ENCODE measurements at places on chromosomes 5 and 9.

GRCh38 chr9:91331849-91332248 lies 29.9 kb downstream of the AUH start:
- DNase-seq: no peak

DNA sequence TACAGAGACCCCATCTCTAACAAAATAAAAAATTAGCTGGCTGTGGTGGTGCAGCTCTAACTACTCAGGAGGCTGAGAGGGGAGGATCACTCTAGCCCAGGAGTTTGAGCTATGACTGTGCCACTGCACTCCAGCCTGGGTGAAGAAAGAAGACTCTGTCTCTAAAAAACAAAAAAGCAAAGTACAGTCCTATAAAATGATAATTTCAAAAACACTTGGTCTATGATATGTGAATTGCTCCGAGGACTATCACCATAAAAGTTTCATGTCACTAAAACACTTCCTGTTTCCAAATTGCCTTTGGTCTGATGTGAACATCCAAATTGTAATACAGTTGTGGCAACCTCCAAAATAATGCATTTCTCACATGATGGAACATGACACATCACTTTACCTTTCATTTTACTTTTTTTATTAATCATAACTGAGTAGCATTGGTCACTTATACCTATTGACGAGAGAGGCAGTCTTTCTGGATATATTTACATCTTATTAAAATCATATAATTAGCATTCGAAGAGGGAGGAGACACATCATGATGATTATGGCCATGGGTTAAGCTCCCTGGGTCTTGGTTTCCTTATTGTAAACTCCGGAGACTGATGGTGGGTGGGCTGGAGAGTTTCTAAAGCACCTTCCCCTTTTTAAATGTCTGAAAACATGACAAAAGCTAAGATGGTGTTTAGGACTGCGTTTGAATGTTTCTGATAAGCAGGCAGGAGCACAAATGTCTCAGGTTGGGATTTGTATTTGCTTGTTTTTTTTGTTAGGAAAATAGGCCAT lies 25.8 kb upstream of the CD180 start:
- no peak for DNase-seq

DNA sequence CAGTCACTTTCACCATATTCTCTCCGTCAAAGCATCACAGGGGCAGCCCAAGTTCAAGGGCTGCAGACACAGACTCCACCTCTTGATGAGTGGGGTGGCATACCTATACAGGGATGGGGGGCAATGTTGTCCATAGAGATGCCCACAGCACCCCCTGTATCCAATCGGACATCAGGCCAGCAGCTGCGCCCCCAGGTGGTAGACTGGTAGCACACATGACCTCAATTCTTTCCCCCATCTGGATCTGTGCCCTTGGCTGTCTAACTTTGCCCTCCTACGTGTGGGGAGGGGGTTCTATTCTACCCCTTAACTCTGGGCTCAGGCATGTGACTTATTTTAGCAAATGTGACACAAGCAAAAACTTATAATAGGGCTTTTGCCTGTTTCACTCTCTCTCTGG lies 84.0 kb upstream of the SLC25A48 start:
- DNase-seq: no peak

GRCh38 chr9:92648474-92648971 lies 21.4 kb downstream of the IPPK start:
- DNase-seq: no peak

GRCh38 chr5:117681431-117682254 lies 1107.0 kb upstream of the SEMA6A start:
- no peak for DNase-seq

DNA sequence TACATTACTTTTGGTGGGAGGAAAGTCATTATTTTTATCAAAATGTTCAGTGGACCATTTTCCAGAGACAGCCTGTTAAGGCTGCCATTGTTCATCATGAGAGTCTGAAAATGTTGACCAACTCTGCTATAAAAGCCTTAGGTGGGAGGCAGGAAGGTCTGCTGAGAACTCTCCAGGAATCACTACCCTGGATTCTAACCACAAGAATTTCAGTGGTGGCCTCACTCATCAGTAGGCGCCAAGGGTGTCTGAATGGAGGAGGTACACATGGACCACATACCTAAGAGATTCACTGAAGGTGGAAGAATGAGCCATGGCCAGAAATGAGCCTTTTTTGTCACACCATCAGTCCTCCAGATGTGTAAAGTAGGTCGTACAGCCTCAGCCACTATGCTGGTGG lies 21.0 kb upstream of the TLX3 start:
- no peak for DNase-seq

DNA sequence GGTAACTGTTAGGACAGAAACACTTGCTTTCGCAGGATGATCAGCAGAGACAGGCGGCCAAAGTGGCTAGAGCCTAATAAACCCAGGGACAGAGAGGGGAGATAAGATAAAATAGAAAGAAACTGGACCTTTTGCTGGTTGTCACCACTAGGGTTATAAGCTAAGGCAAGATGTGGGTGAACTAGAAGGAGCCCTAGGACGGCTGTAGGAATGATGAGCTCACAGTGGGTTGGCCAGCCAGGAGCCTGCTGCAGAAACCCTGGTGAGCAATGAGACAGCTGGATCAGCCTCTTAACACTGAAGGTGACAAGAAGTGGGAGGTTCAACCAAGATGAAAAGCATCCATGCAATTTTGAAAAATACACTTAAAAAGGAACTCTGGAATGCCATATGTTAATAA lies 13.5 kb downstream of the CTNND2 start:
- no peak for DNase-seq

DNA sequence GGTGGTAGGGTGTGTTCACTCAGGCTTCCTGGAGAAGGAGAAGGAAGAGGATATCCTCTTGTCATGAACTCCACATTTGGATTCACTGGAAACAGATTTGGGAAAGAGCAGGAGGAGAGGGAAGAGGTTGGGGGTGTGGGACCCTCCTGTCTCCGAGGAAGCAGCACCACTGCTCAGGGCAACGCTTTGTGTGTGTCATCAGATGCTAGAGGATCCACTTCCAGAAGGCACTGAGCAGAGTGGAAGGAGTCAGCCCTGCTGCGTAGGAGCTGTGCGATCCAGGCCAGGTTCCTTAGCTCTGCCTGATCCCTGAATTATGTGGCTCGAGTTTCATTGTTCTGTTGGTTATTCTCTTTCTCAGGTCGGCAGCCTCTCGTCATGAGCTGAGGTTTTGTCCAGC lies 37.3 kb upstream of the TJP2 start:
- no peak for DNase-seq

DNA sequence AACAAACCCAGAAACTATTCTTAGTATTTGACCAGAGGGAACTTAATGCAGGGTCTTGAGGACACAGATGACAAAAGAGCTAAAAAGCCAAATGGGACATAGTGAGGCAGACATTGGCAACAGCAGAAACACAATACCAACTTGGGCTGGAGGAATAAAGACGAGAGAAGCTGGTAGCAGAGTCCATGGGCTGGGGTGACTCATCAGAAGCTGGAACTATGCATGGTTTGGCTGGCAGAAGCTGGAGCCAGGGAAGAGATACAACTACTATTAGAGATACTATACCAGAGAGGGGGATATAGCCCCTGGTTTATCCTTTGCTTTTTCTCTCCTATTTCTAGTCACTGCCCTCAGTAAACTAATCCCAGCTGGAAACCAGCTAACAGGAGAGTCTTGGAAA lies 29.2 kb upstream of the DPYSL3 start:
- DNase-seq: no peak

- DNase-seq: no peak
These were observed 31.5 kb downstream of the RAPGEF1 start for GRCh38 chr9:131708226-131709002.

DNA sequence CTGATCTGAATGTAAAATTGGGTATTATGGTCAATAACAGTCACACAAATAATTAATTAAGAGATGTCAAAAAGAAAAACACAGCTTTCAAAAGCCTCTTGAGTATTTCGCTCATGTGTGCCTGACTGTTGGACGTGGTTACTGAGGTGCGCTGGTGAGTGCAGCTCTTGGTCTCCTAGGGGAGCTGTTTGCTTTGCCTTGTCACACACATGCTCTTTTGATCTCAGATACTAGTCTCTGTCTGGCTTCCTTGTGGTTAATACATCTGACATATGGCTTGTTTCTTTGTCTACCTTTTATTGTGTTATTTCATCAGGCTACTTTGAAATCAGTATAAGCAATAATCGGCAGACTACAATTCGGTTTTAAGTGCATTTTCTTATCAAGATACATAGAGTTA lies 51.5 kb downstream of the PCSK1 start:
- no peak for DNase-seq

DNA sequence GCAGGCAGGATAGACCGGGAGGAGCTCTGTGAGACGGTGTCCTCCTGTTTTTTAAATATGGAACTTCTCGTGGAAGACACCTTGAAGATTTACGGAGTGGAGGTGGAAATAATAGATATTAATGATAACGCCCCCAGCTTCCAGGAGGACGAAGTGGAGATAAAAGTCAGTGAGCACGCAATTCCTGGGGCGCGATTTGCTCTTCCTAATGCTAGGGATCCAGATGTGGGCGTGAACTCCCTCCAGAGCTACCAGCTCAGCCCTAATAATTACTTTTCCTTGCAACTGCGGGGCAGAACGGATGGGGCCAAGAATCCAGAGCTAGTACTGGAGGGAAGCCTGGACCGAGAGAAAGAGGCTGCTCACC lies 621 bp downstream of the PCDHGA11 start:
- no peak for DNase-seq

DNA sequence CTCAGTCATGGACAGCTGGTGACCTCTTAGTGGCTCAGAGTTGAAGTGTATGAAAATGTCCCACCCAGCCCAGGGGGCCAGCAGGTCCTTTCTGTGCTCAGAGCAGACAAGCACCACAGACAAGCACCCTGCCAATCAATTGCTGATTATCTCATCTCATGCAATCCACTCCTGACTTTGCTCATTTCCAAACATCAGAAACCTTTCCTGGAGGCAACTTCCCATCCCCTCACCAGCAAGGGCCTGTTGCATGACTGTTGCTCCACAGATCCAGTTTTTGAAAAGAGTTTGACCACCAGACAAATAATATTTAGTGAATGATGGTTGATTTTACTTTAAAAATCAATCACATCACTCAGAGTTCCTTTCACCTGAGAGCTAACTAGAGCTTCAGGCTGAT lies 397.3 kb upstream of the KLF4 start:
- no peak for DNase-seq

DNA sequence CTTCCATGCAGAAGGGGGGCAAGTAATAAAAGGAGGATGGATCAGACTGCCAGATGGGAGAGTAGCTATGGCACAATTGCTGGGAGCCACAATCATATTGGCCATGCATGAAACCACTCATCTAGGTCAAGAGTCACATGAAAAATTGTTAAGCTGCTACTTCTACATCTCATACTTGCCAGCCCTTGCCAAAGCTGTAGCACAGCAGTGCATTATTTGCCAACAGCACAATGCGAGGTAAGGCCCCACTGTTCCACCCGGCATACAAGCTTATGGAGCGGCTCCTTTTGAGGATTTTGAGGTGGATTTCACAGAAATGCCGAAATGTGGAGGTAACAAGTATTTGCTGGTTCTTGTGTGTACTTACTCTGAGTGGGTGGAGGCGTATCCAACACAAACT lies 109.9 kb upstream of the EPB41L4A start:
- DNase-seq: no peak

GRCh38 chr5:137858954-137859353 lies 8.7 kb upstream of the MYOT start:
- DNase-seq: no peak

DNA sequence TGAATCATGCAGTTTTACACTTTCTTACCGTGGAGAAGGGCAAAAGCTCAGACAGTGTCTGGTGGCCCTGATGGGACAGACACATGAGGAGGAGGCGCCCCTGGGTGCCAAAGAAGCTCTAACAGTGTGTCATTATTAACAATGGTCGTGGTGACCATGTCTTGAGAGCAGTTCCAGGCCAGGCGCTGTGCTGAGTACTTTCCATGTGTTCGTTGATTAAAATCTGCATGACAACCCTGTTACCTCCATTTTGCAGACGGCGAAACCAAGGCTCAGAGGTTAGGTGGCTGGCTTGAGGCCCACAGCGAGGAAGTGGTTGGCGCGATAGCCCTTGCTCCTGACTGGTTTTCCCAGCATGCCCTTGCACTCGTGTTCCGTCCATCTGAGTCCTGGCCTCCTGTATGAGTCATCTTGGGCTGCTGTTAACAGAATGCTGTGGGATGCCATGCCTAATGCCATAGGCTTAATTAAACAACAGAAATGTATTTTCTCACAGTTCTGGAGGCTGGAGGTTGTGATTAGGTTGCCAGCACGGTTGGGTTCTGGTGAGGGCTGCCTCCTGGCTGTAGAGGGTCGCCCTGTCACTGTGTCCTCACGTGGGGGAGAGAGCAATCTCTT lies 92.0 kb downstream of the AMBP start:
- DNase-seq: no peak

Data from GM20000 (cell line).